AG10803 (cell line): ENCODE measurements at places on chromosomes 4 and X.

- peak; percentile 29 for DNase-seq
Measured at GRCh38 chrX:120308959-120309872, 2.0 kb downstream of the TMEM255A start.

GRCh38 chrX:135421537-135421931, 210 bp upstream of the SMIM10L2A start:
- peak; percentile 45 for DNase-seq

DNA sequence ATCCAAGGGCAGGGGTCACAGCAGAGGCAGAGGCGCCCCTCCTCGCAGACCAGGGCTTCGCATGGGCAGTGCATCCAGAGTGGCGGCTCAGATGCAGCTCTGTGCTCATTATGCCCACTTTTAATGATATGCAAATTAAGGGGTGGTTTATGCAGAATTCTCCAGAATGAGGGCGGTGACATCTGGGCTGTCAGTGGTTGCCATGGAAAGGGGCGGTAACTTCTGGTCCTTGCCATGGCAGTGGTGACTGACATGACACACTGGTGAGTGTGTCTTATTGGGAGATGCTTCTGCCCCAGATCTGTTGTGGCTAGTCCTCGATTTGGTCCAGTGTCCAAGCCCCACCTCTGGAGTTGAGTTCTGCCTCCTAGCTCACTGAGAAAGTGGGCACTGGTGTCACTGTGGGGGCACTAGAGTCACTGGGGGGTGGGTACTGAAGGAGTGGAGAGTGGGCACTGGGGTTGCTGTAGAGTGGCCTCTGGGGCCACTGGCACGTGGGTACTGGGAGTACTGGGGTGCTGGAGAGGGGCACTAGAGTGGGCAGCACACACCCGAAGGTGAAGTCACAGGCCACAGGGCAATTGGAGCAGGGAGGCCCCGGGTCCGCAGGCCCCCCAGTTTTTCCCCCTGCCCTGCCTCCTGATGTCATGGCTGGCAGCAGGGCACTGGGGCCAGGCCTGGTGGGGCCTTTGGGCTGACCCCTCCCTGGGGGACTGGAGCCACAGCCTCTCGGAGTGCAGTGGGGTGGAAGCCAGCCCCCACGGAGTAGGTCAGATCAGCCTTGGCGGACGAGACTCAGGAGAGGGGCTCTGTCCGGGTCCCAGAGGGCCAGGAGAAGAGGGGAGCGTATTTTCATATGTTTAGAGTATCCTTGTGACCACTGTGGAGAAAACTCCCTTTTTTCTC, 98.6 kb upstream of the NKX1-1 start:
- no peak for DNase-seq

DNA sequence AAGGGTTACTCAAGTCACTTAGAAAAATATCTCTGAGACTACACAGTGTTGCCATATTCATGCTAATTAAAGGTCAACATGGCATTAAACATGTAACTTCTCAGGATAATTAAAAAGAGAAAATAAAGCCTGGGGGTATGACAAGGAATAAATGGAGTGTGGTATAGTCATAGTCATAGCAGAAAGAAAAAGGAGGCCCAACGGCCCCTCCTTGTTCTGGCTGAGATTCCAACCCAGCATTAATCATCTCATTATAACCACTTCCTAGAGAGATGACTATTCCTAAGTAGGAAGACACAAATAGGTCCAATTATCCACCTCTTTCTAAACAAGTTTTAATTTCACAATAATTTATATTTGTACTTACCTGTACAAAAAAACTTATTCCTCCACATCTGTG, 778.4 kb upstream of the AADAT start:
- DNase-seq, result no peak

- DNase-seq, result no peak
Measured at GRCh38 chr4:183287309-183287659, 32.8 kb downstream of the CLDN22 start.

- DNase-seq, result no peak
Measured at GRCh38 chrX:31178064-31178768, 106.4 kb upstream of the FTHL17 start.

GRCh38 chrX:105211066-105211575, 9.4 kb downstream of the TEX13A start:
- DNase-seq, result no peak

DNA sequence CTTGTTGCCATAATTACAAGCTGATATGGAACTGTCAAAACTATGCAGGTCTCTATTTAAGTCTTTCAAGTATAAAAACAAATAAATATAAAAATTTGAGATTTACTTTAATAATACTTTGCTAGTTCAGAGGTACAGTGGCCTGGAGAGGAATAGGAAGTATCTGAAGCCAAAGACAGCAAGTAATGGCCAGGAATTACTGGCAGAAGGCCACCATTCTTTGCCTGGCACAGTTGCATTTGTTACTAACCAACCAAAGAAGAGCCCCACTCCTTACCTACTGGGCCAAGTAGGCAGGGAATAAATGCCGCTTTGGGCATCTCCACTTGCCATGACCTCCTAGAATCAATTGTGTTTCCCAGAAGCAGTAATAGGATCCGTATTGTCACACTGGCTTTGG, 13.8 kb upstream of the ADAMTS3 start:
- DNase-seq, result no peak

DNA sequence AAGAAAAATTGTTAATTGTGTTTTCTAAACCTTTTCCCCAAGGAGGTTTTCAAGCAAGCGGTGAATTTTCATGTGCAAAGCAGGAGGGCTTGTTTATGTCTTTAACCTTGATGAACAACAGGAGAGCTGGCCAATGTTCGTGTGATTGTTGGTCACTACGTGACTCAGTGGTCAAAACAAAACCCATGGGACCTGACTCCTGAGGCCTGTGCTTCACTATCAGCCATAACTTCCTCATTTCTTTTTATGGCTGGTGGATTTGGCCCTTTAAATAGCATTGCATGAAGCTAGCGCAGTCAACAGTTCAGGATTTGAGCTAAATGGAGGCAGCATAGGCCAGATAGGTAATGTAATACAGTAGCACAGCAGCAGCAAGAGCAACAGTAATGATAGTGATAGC, 80.5 kb downstream of the MID1IP1 start:
- DNase-seq, result no peak

GRCh38 chr4:121462660-121463261, 81.9 kb upstream of the QRFPR start:
- peak; percentile 76 for DNase-seq

DNA sequence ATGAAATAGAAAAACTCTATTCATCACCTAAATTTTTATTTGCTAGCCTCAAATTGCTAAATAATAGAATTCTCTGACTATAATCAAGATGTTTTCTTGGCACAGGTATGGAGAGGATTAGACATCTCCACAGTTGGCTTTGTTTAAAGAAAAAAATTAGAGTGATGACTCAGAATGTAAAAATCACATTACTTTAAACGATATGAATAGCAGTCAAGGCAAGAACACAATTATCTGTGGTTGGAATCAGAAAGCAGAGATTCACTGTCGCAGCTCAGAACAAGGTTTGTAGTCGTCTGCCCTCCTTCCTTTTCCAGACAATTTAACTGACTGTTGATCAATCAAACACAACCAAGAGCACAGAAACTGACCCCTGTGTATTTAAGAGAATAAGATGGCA, 32.2 kb upstream of the CCKAR start:
- peak; percentile 65 for DNase-seq

GRCh38 chrX:100962811-100963210, 6.7 kb upstream of the ARL13A start:
- DNase-seq, result no peak

DNA sequence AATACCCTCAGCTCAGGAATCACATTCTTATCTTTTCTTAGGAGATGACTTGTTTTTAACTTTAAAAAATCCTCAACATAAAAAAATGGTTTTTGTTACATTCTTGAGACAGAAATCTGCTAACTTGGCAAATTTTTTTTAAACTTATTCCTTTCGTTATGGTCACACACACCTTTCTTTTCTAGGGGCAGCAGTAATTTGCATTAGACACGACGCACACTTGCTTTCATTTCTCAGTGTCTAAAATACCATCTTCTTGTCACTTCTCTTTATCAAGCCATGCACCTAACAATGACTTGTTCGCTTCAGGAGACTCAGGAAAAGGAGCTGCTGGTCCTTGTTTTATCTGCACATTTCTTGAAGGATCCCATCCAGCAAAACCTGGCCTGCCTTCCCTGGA, 112.6 kb upstream of the TBL1X start:
- DNase-seq, result no peak

GRCh38 chr4:6561706-6562371, 13.2 kb upstream of the MAN2B2 start:
- no peak for DNase-seq

GRCh38 chrX:77446029-77446585, 1.1 kb upstream of the FGF16 start:
- no peak for DNase-seq

GRCh38 chr4:53671757-53672156, 80.5 kb upstream of the LNX1 start:
- no peak for DNase-seq

- DNase-seq, result peak; percentile 93
Measured at GRCh38 chrX:107710617-107711391, 64.8 kb downstream of the TSC22D3 start.

DNA sequence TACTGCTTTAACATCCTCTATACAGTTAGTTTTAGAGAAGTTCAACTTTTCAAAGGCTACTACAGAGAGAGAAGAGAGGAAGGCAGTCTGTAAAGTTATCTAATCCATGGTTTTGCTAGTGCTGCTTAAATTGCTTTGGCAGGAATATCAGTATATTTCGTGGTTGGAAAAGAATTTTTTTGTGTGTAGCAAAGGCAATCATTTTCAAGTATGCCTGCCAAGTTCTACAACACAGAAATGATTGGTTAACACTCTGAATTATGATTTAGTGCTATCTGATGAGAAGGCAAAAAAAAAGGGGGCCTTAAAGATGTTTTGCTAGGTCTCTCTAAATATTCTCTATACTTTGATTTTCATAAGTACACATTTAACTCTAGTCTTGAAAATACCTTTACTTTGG, 133.1 kb downstream of the JADE1 start:
- peak; percentile 18 for DNase-seq

DNA sequence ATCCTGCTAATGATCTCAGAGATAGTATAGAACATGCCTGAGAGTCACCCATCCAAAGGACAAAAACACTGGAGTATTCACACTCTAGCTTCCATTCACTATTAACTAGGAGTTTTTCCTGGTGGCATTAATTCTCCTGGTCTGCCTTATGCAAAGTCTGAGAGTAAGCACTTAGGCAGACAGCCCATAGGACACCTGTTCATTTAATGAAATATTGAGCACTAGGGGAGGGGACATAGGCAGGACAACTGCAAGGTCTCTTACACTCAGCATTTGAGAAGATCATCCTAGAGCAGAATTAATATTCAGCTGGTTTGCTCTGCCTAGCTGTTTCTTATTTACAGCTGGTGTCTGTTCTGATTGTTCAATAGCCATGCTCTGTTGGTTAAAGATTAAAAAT, 508.5 kb downstream of the CENPC start:
- no peak for DNase-seq

GRCh38 chr4:113565702-113566012, 195.9 kb downstream of the CAMK2D start:
- DNase-seq, result no peak

- no peak for DNase-seq
Measured at GRCh38 chrX:123822965-123823364, 36.9 kb upstream of the XIAP start.

GRCh38 chr4:23747281-23747735, 142.5 kb downstream of the PPARGC1A start:
- DNase-seq, result no peak

DNA sequence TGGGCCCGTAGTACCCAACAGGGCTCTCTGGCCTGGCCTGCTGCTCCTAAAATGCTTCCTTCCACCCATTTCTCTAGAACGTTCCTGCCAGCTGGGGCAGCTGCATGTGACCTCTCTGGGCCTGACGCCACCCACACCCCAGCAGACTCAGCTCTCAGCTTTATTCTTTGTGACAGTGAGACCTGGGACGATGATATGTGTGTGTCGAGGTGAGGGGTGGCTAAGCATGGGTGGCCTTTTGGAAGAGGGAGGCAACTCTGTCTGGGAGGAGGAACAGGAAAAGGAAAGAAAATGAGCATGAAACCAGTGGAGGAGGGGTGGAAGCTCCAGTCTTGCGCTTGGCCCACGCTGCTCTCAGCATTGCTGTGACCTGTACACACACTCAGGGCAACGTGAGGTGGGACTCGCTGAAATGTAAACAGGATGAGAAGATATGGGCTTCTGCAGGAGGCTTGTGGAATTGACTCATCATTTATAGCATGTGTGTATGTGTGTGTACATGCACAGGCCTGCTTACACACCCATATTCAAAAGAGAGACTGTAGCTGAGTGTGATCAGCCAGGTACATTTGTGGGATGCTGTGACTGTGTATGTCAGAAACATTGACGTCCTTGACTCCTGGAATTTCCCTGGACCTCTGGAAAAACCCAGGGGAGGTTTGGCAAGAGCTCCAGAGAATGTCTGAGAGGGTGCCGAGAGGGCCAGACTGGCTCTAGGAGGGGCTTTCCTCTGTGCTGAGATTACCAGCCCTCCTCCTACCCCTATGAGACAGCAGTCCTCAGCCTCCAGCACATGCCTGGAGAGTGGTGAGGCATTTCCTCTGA, 137.9 kb downstream of the PJA1 start:
- no peak for DNase-seq

- DNase-seq, result no peak
Measured at GRCh38 chr4:103853627-103854026, 133.8 kb upstream of the TACR3 start.

GRCh38 chr4:40940756-40941155, 191.0 kb downstream of the NSUN7 start:
- no peak for DNase-seq

GRCh38 chr4:4750187-4750586, 109.3 kb upstream of the MSX1 start:
- no peak for DNase-seq

DNA sequence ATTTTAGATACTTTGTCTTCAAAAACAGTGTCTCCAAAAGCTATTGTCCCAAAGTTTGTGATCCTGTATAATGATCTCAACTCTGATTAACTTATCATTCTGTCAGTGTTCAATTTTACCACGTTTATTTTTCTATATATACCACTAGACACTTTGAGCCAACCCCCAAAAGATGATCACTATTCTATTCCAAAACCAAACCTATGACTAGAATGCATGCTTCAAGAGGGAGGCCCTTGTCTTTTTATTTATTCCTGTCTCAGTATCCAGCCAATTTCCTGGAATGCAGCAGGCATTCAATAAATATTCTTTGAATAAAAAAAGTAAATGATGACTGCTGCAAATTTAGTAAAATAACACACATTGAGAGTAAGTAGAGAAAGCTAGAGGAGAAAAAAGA, 275.6 kb downstream of the LDB2 start:
- no peak for DNase-seq

GRCh38 chr4:145530662-145531061, 49.0 kb downstream of the SMAD1 start:
- DNase-seq, result no peak

GRCh38 chr4:155468282-155468681, 91.5 kb upstream of the MAP9 start:
- DNase-seq, result no peak

- DNase-seq, result no peak
Measured at GRCh38 chr4:110627977-110628662, 5.2 kb upstream of the PITX2 start.
